Right lobe of liver (tissue), 6 donors: ENCODE measurements at places on chromosomes 5 and 9. TPM values are rescaled to one million over a fixed set of nuclear protein-coding genes. Genes with fewer than 3 reads are reported as not detected.

DNA sequence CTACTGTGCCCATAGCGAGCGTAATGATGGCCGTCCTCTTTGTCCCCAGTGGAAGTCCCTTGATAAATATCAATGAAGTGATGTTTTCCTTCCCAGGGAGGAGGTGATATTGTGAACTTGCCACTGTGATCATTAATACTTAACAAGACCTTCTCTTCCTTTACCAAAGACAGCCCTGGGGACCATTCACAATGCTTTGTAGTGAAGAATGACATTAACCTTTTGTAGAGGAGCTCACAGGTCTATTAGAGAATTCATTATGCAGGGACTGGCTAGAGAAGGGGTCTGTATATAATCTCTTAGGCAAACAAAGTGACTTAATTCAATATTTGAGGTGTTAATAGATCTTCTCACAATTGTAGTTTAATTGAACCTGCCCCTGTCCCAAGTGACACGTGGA is 452.9 kb upstream of the DMAC1 start:
- no peaks in the 10 kb centered on the region for H3K4me1 ChIP-seq
- H3K4me3 ChIP-seq, result no peak overlapping the region
- H3K36me3 ChIP-seq, result no peaks in the 10 kb centered on the region

GRCh38 chr5:153765987-153766386 is 272.7 kb downstream of the FAM114A2 start:
- no peaks in the 10 kb centered on the region for H3K36me3 ChIP-seq
- DNase-seq, result no peak
- H3K4me3 ChIP-seq, result no peak overlapping the region
- no peak overlapping the region for H3K27ac ChIP-seq
- H3K4me1 ChIP-seq, result no peaks in the 10 kb centered on the region
- H3K27me3 ChIP-seq, result no peaks in the 10 kb centered on the region

GRCh38 chr9:84781458-84781857 is 111.9 kb downstream of the NTRK2 start:
- H3K36me3 ChIP-seq, result no peaks in the 10 kb centered on the region
- H3K27me3 ChIP-seq, result no peaks in the 10 kb centered on the region
- no peak overlapping the region for H3K4me3 ChIP-seq
- DNase-seq, result no peak
- no peaks in the 10 kb centered on the region for H3K4me1 ChIP-seq
- no peak overlapping the region for H3K27ac ChIP-seq

DNA sequence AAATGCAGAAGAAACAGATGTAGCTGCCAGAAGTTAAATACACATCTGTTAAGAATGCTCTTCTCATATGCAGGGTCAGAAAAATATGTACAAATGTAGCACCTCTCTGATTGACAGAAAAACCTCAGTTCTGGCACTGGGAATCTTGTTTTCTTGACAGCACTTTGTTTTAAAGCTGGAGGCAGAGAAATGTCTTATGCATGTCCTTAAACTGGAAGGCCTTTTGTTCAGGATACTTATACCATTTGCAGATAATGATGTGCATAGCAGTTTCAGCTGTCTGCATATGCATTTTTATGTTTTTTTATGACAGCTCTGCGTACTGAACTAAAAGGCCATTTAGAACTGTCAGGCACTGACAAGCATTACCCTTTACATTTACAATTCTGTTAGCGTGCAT is 567.9 kb downstream of the EBF1 start:
- no peaks in the 10 kb centered on the region for H3K36me3 ChIP-seq
- no peaks in the 10 kb centered on the region for H3K27me3 ChIP-seq
- no peaks in the 10 kb centered on the region for H3K4me1 ChIP-seq
- H3K27ac ChIP-seq, result no peak overlapping the region

- H3K27ac ChIP-seq, result peak overlapping the region; percentile 35
- H3K27me3 ChIP-seq, result no peaks in the 10 kb centered on the region
- no peak overlapping the region for H3K4me3 ChIP-seq
- DNase-seq, result peak; percentile 73
Measured at GRCh38 chr5:95770830-95771708, 39.9 kb downstream of the RHOBTB3 start.

DNA sequence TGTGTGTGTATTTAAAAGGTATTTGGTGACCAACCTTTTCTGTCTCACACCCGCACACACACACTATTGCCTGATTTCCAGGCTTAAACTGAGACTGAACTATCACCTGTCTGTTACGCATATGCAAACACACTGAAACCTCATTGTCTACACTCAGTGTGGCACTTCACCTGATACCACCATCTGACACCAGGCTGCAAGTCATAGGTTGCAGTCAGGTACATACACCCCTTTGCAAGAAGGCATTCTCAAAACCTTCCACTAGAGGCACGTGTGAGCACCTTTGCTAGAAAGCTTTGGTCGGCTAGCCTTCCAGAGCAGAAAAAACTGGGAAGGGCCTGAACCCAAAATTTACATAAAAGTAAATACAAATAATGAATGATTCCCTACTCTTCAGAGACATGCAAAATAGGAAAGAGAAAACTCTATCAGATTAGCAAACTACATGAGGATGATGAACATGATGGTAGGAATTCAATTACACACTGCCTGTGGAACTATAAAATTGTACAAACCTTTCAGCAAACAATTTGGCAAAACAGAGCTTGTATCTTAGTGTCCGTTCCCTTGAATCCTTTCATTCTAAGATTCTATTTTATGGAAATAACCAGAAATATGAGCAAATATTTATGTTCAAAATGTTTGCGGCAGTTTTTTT is 5.9 kb upstream of the FOXD1 start:
- DNase-seq, result no peak
- peaks cover 15% of the 10 kb centered on the region for H3K27me3 ChIP-seq
- no peak overlapping the region for H3K4me3 ChIP-seq
- H3K4me1 ChIP-seq, result peaks cover 7% of the 10 kb centered on the region
- H3K27ac ChIP-seq, result no peak overlapping the region

DNA sequence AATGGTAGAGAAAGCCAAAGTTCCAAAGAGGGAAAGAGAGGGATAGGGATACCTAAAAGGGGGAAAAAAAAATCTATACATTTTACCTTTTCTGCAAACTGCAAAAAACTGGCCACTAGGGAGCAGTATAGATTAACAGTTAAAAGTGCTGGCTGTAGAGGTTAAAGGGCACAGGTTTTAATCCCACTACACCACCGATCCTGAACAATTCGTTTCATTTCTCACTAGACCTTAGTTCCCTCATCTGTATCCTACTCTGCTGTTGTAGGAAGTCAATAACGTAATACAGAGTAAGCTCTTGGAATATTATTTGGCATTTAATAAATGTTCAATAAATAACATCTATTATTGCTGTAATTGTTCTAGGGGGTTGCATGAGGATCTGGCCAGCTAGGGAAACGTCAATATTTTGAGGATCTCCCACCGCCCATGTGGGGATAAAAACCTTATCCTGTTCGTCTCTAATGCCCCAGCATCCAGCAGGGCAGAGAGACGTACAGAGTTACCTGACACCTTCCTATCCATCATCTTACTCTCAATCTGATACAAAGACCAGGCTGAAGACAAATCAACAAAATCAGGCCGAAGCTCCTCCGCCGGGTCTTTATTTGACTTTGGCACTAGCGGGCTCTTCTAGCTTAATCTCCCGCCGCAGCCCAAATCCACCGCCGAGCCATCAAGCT is 757 bp downstream of the CDC26 start:
- peaks cover 46% of the 10 kb centered on the region for H3K36me3 ChIP-seq
- H3K27me3 ChIP-seq, result no peaks in the 10 kb centered on the region
- H3K4me3 ChIP-seq, result peak overlapping the region; percentile 75
- no peak for DNase-seq
- H3K27ac ChIP-seq, result peak overlapping the region; percentile 88

DNA sequence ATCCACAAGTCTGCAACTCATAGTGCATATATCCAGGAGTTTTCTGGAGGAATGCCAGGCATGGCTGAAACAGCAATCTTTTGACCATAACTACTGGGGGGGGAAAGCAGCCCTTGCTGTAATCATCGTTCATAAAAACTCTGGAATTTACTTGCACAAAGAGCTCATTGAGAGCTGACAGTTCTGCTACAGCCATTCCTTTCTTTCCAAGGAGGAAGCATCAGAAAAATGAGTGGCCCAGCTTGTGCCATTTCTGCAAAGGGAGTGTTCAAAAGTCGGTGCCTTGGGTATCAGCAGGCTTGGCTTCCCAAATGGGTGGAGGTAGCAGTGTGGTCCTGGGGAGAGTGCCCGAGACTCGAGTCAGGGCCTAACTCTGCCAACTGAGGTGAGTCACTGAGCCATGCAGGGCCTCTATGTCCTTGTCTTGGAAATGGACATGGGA is 101.5 kb downstream of the GCNT1 start:
- H3K4me3 ChIP-seq, result no peak overlapping the region
- no peak for DNase-seq
- H3K27me3 ChIP-seq, result no peaks in the 10 kb centered on the region

- no peak overlapping the region for H3K27ac ChIP-seq
- no peaks in the 10 kb centered on the region for H3K27me3 ChIP-seq
- no peaks in the 10 kb centered on the region for H3K4me1 ChIP-seq
- no peaks in the 10 kb centered on the region for H3K36me3 ChIP-seq
- H3K4me3 ChIP-seq, result no peak overlapping the region
Measured at GRCh38 chr9:89305868-89306267, 5.1 kb upstream of the CKS2 start.

- H3K27ac ChIP-seq, result no peak overlapping the region
- no peak overlapping the region for H3K4me3 ChIP-seq
- no peaks in the 10 kb centered on the region for H3K36me3 ChIP-seq
Measured at GRCh38 chr5:21689587-21689986, 1163.6 kb downstream of the CDH12 start.

DNA sequence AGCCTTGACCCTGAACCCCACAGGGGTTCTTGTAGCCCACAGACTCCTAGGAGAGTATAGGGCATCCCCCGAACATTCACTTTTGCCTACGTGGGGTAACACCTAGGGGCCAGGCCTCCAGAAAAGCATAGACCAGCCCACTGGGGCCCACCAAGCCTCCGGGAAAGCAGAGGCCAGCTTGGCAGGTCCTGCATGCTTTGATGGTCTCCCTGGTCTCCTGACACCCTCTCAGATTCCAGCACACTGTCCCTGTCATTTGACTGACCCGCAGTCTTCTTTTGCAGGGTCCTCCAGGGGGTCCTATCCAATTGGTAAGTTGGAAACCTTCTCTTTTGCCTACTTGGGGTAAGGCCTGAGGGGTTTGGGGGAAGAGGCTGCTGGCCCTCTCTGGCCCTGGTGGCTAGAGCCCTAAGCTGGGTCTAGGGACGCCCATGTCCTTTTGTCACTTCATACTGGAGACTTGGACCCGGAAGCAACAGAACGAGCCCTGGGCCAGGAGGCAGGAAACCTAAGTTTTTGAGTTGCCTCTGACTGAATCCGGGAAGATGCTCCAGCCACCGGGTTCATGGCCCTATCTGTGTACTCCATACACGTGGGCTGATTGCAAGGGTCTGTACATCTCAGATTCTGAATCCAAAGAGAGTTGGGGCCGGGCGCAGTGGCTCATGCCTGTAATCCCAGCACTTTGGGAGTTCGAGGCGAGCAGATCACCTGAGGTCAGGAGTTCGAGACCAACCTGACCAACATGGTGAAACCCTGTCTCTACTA is 20.9 kb upstream of the ORM1 start:
- peak; percentile 31 for DNase-seq
- H3K27me3 ChIP-seq, result no peaks in the 10 kb centered on the region
- H3K4me3 ChIP-seq, result no peak overlapping the region
- no peaks in the 10 kb centered on the region for H3K4me1 ChIP-seq
- H3K27ac ChIP-seq, result no peak overlapping the region
- H3K36me3 ChIP-seq, result no peaks in the 10 kb centered on the region

- peaks cover 10% of the 10 kb centered on the region for H3K4me1 ChIP-seq
- H3K36me3 ChIP-seq, result no peaks in the 10 kb centered on the region
- DNase-seq, result no peak
- no peak overlapping the region for H3K27ac ChIP-seq
- no peaks in the 10 kb centered on the region for H3K27me3 ChIP-seq
- no peak overlapping the region for H3K4me3 ChIP-seq
Measured at GRCh38 chr9:95772320-95773052, 103.0 kb upstream of the ERCC6L2 start.

DNA sequence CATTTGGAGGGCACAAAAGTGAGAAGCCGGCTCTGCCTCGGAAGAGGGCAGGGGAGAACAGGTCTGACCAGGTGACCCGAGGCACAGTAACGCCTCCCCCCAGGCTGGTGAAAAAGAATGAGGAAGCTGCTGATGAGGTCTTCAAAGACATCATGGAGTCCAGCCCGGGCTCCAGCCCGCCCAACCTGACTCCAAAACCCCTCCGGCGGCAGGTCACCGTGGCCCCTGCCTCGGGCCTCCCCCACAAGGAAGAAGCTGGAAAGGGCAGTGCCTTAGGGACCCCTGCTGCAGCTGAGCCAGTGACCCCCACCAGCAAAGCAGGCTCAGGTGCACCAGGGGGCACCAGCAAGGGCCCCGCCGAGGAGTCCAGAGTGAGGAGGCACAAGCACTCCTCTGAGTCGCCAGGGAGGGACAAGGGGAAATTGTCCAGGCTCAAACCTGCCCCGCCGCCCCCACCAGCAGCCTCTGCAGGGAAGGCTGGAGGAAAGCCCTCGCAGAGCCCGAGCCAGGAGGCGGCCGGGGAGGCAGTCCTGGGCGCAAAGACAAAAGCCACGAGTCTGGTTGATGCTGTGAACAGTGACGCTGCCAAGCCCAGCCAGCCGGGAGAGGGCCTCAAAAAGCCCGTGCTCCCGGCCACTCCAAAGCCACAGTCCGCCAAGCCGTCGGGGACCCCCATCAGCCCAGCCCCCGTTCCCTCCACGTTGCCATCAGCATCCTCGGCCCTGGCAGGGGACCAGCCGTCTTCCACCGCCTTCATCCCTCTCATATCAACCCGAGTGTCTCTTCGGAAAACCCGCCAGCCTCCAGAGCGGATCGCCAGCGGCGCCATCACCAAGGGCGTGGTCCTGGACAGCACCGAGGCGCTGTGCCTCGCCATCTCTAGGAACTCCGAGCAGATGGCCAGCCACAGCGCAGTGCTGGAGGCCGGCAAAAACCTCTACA is 11.8 kb downstream of the QRFP start:
- H3K27ac ChIP-seq, result no peak overlapping the region
- H3K36me3 ChIP-seq, result peaks cover 62% of the 10 kb centered on the region
- no peak overlapping the region for H3K4me3 ChIP-seq
- no peak for DNase-seq

DNA sequence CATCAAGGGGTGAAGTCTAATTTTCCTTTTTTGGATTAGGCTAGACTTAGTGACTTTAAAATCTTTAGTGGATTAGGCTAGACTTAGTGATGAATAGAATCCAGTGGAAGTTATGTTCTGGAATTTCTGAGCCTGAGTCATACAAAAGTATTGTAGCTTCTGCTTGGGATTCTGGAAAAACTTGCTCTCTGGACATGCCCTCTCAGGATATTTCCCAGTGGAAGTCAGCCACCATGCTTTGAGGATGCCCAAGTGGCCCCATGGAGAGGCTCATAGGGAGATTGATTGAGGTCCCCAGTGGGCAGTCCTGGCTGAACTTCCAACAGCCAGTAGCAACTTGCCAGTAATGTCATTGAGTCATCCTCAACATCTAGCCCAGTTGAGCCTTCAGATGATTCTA is 112.4 kb upstream of the PRLR start:
- no peaks in the 10 kb centered on the region for H3K27me3 ChIP-seq
- no peaks in the 10 kb centered on the region for H3K4me1 ChIP-seq
- H3K27ac ChIP-seq, result no peak overlapping the region
- no peak overlapping the region for H3K4me3 ChIP-seq

GRCh38 chr9:7770111-7770510 is 29.5 kb downstream of the DMAC1 start:
- H3K4me1 ChIP-seq, result no peaks in the 10 kb centered on the region
- no peak overlapping the region for H3K4me3 ChIP-seq
- no peak overlapping the region for H3K27ac ChIP-seq

Gene KCTD16
- total RNA-seq, result under 0.01 TPM

Gene DNM1
- total RNA-seq, result 0.43 TPM

Gene FOXD4
- total RNA-seq, result not detected
